ENCODE measurements at places on chromosomes 7 and 10.

DNA sequence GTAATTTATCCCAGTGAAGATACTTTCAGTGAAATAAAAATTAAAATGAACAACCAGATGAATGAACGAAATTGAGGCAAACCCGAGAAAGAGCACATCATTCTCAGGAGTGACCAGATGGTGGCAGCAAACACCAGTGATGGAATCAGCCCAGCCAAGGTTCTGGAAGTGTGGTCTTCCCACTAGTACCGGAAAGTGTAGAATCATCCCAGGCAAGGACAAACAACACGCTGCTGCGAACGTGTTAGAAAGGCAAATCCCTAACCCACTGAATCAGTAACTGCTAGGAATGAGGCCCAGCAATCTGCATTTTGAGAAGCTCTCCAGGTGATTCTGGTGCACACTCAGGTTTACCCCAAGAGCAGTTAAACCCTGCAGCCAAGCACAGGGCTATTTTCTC lies 15.5 kb upstream of the SLC18A3 start:
- no peak for DNase-seq

DNA sequence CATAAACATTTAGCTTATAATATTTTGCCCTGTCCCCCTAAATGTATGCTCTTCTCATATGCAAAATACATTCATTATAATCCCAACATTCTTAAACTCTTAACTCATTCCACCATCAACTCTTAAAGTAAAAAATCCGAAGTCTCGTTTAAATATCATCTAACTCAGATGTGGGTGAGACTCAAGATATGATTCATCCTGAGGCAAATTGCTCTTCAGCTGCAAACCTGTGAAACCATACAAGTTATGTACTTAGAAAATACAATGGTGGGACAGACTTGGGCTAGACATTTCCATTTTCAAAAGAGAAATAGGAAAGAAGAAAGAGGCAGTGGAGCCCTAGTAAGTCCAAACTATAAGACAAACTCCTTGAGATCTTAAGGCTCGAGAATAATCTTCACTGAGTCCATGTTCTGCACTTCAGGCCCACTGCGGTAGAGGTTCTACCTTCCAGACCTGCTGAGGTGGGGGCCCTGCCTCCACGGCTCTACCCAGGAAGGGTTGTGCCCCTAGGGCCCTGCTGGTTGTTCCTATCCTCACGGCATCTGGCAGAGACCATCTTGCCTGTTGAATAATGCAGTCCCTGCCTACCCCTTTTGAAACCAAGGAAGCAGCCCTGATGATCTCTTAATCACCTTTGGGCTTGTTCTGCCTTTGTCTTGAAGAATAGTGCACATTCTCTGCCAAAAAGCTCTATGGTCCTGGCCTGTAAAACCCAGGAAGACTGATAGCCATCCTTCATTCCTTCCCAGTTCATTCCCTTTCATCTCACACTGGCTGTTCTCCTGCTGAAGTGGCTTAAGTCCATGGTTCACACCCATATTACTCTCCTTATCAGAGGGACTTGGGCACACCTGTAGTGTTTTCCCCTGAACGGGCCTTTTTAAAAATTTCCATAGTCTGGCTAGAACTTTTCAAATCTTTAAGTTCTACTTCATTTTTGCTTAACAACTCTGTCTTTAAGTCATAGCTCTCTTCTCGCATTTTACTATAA lies 37.3 kb downstream of the INPP5F start:
- DNase-seq = no peak

DNA sequence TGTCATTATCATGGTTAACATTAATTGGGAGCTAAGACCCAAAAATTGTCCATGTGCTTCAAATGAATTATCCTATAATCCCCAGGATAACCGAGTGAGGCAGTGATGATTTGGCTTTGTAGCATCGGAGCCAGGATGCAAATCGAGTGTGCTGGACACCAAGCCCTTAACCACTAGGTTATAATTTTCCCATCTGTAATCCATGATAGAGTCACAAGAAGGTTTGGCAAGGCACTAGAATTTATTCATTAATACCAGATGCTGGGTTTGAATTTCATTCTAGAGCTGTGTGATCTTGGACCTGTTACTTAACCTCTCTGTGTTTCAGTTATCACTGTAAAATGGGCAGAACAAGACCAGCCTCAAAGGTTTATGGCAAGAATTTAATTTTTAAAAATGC lies 21.0 kb upstream of the ITGB1 start:
- no peak for DNase-seq

- no peak for DNase-seq
Measured at GRCh38 chr7:108071551-108071950, 58.6 kb downstream of the LAMB4 start.

- DNase-seq = no peak
Measured at GRCh38 chr10:70432561-70433263, 8.8 kb downstream of the NODAL start.

- no peak for DNase-seq
Measured at GRCh38 chr10:89553064-89553734, 17.8 kb upstream of the SLC16A12 start.
